ENCODE measurements at places on chromosomes 2 and 18.
A peak's percentile ranks its signal among the peaks of the same experiment; 100 is the strongest.

- DNase-seq: no peak
Measured at GRCh38 chr2:154408786-154409185, 289.7 kb upstream of the KCNJ3 start.

DNA sequence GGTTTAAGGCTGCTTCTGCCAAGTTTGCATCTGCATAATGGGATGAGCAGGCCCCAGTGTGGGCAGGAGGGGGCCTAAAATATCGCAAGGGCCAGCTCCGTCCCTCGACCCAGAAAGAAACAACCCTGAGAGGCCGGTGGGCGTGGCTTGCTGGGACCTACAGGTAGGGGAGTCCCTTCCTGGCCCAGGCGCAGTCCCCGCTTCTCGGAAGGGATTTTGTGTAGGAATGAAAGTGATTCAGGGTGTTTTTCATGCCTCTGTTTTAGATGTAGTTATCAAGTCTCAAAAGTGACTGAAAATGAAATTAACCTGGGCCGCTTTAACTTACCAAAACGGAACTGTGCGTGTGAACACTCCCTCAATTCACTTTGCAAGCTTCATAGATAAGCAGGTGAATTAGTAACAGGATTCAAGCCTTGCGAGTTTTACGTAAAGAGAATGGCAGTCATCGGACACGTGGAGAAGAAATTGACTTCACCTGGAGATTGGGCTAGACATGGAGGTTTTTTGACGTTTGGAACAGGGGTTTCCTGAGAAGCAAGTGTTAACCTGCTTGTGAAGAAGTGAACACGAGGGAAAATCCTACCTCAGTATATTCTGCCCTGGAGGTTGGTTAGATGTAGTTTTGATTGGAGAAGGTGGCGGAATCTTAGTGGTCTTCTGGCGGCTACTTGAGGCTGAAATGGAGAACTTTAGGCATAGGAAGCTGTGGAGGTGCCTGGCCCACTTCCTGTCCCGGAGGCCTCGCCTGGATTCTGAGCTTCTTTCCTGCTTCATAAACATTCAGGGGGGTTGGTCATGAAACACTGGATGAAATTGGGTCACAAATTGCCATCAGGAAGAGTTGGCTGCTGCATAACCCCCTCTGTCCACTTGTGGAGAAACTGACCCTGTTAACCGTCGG is 1.7 kb downstream of the NCK2 start:
- DNase-seq: peak; percentile 90

DNA sequence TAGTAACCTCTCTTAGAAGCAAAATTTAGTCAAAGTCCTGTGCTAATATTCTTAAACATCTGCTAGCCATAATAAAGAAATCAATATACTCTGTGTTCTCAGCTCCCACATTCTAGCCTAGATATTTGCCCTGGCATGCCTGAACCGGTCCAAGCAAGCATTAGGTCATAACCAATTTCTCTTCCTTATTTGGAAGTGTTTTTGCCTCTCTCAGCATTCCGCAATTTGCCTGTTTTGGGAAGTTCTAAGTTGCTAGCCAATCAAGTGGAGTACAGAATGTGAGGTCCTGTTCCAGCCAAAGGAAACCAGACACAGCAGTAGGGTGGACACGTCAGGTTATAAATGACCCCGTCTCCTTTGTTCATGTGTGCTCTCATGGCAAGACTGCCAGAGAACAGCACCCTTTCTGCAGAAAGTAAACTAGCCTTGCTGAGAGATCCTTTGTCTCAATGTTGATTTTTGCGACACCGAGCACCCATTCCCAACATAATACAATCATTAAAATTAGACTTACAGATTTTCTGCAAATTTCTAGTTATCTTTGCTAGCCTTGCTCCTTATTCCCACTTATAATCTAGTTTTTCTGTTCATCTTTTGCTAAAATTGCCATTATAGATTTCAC is 13.0 kb upstream of the SULT1C4 start:
- no peak for DNase-seq

DNA sequence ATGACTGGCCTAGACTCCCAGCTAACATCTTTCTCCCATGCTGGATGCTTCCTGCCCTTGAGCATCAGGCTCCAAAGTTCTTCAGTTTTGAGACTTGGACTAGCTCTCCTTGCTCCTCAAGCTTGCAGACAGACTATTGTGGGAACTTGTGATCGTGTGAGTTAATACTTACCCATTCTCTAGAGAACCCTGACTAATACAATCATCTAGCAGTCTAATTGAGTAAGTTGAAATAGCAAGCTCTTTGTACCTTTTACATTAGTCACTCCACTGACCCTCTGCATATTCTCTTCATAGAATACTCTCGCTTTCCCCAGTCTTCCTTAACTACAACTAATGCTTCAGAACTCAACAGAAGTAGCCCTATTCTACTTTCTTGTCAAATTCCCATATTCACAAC is 434.6 kb upstream of the NXPH2 start:
- DNase-seq: no peak

GRCh38 chr18:75455249-75456198 is 28.0 kb upstream of the SMIM21 start:
- no peak for DNase-seq

- no peak for DNase-seq
Measured at GRCh38 chr2:199356412-199356811, 101.3 kb downstream of the SATB2 start.

- no peak for DNase-seq
Measured at GRCh38 chr2:241619597-241620418, 17.1 kb downstream of the THAP4 start.

- no peak for DNase-seq
Measured at GRCh38 chr2:21407851-21408250, 284.1 kb downstream of the TDRD15 start.

DNA sequence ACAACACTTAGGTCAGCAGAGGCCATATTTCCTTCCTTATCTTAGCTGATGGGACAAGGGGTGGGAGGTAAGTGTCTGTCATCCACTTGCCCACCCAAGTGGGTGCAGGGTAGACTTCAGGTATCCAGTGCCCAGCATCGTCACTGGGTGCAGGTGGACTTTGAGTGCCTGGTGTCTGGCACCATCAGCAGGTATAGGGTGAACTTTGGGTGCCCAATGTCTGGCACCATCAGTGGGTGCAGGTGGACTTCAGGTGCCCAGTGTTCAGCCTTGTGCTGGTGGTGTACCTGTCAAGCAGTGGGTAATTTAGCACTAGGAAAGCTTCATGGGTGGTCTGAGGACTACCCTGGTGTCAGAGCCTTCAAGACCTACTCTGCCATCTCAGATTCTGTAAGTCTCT is 175.6 kb downstream of the SEPTIN10 start:
- DNase-seq: peak; percentile 23

- DNase-seq: no peak
Measured at GRCh38 chr2:228798458-228799207, 472.5 kb downstream of the PID1 start.

- no peak for DNase-seq
Measured at GRCh38 chr18:79620576-79621165, 58.9 kb upstream of the CTDP1 start.

- DNase-seq: no peak
Measured at GRCh38 chr18:26520974-26521373, 27.4 kb downstream of the KCTD1 start.

DNA sequence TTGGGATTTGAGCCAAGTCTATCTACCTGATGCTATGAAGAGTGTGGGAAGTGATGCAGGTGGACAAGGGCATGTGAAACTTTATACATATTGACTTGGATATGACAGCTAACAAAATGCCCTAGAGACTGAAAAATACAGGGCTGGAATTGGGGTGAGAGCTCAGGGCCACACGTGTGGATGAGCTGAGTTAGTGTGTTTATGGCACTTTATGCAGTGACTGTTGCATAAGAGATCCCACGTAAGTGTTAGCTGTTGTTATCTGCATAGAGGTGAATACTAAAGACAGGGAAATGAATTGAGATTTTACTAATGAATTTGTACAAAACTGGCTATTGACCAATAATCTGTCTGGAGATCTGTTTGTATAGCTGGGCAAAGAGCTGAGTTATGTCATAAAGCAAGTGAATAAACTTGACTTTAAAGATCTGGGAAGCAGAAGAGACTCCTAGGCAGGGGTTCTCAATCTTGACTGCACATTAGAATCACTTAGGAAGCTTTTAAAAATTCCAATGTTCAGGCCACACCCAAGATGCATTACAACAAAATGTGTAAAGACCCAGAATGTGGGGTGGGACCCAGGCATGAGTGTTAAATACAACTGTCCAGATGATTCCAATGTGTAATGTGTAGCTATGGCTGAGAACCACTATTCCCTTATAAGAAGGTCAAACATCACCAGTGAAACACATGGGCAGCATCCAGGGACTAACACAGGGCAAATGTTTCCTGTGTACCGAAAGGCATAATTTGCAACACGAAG is 74.2 kb upstream of the STK17B start:
- DNase-seq: no peak

- no peak for DNase-seq
Measured at GRCh38 chr2:69645921-69646320, 2.4 kb upstream of the AAK1 start.

DNA sequence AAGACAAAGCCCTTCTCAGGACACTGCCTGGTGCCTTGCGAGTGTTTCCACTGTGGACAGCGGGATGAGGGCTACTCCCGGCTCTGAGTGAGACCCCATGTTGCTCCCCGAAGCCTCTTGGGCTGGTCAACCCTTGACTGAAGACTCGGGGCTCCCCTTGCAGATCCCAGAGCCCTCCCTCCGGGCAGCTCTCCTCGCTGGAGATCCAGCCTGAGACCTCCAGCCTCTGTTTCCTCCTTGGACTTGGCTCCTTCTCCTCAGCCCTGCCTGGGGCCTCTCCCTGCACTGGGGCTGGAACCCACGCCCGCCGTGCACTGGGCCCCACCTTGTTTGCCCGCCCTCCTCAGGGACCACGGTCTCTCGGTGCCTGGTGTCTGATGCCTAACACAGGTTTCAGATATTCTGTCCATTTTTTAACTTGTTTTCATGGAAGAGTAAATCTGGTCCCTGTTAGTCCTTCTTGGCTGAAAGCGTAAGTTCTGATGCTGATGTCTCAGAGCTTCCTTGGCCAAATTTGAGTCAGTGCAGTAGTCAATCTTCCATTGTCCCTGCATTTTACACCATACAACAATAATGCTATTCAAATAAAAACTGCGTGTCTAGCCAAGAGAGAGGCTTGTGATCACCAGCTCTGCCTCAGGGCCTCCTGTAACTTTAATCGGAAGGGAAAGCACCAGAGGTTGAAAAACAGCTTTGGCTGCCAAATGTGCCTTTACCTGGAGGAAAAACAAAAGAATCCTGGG is 139.3 kb upstream of the CTDP1 start:
- no peak for DNase-seq

GRCh38 chr2:146374505-146374904 is 1470.3 kb upstream of the ACVR2A start:
- no peak for DNase-seq

DNA sequence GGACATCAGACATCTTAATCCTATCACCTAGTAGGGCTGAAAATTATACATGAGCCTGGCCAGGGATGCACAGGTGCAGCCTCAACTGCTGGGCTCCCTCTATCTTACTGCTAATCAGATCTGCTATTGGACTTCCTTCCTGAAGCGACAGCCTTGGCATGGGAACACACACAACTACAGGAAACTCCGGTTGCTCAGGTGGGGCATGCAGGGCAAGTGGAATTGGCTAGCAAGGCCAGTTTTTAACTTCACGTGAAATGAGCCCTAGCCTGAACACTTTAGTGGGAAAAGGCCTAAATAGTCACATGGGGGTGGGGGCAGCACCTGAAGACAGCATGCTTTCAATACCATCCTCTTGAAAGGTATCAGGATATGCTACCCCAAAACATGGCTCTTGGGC is 147.9 kb upstream of the NCKAP5 start:
- DNase-seq: no peak

Measured in activated naive CD4-positive, alpha-beta T cell treated with anti-CD3 and anti-CD28 coated beads, Interleukin-2, amount 50 U/mL, for 72 hours (primary cell).